ENCODE measurements at places on chromosomes 3 and 15. TPM values are rescaled to one million over a fixed set of nuclear protein-coding genes. Genes with fewer than 3 reads are reported as not detected.

The CD200 gene
- 2.0 TPM for total RNA-seq

The SERPINI1 gene
- total RNA-seq: 10.2 TPM

The CRTAP gene
- total RNA-seq: 101 TPM

The WDR93 gene
- not detected for total RNA-seq

The PCOLCE2 gene
- total RNA-seq: 41.5 TPM

The PIGB gene
- 9.1 TPM for total RNA-seq

The LXN gene
- 3.3 TPM for total RNA-seq

The FBXO40 gene
- not detected for total RNA-seq

The ZPLD1 gene
- total RNA-seq: 0.26 TPM

The CYP8B1 gene
- total RNA-seq: not detected

The MEX3B gene
- not detected for total RNA-seq

The LTK gene
- total RNA-seq: not detected

The BSN gene
- total RNA-seq: 6.6 TPM

The UQCC5 gene
- 0.78 TPM for total RNA-seq

The RTP3 gene
- not detected for total RNA-seq

The SPESP1 gene
- total RNA-seq: 2.1 TPM

The IL1RAP gene
- 5.3 TPM for total RNA-seq

The CALML4 gene
- total RNA-seq: 12.7 TPM

The CNTN4 gene
- 50.1 TPM for total RNA-seq

The MUC4 gene
- total RNA-seq: not detected

The PLAAT1 gene
- total RNA-seq: not detected

The ZNF770 gene
- 11.2 TPM for total RNA-seq

The CD96 gene
- 0.33 TPM for total RNA-seq

The CHRNA5 gene
- total RNA-seq: not detected

The PRR20G gene
- not detected for total RNA-seq

The MYEF2 gene
- total RNA-seq: 12.9 TPM

The PIF1 gene
- total RNA-seq: not detected

The RBP2 gene
- not detected for total RNA-seq

The LRRC31 gene
- total RNA-seq: not detected

The GJD2 gene
- 4.0 TPM for total RNA-seq

The ZNF501 gene
- 7.6 TPM for total RNA-seq

The VGLL3 gene
- 16.1 TPM for total RNA-seq

The CFAP100 gene
- total RNA-seq: not detected

The GOLGA6L10 gene
- 2.9 TPM for total RNA-seq

The SERINC4 gene
- not detected for total RNA-seq

The ACTC1 gene
- total RNA-seq: 2.1 TPM

The GABRR3 gene
- total RNA-seq: not detected

The CFAP44 gene
- 9.9 TPM for total RNA-seq

The CACNA1D gene
- total RNA-seq: 9.9 TPM

The LRRIQ4 gene
- not detected for total RNA-seq

The RHOV gene
- total RNA-seq: 6.2 TPM

The GPR87 gene
- not detected for total RNA-seq

The NUP210 gene
- total RNA-seq: 19.1 TPM

The RASL12 gene
- total RNA-seq: 3.1 TPM

The ARIH2 gene
- 43.1 TPM for total RNA-seq

The CISH gene
- 4.9 TPM for total RNA-seq

The TMEM212 gene
- total RNA-seq: not detected

The ABHD2 gene
- total RNA-seq: 136 TPM

The SPSB4 gene
- 48.1 TPM for total RNA-seq

The GCNT3 gene
- 1.3 TPM for total RNA-seq

The SLC6A1 gene
- total RNA-seq: 0.26 TPM

The TAGLN3 gene
- 0.99 TPM for total RNA-seq

The CLDN18 gene
- 2.0 TPM for total RNA-seq

The STRC gene
- total RNA-seq: 0.66 TPM

The CLDN16 gene
- not detected for total RNA-seq

The CHST14 gene
- 8.6 TPM for total RNA-seq

The IFT57 gene
- total RNA-seq: 51.1 TPM
